RPMI7951 (cell line): ENCODE measurements at places on chromosomes 11 and 22.
A peak's percentile ranks its signal among the peaks of the same experiment; 100 is the strongest.

DNA sequence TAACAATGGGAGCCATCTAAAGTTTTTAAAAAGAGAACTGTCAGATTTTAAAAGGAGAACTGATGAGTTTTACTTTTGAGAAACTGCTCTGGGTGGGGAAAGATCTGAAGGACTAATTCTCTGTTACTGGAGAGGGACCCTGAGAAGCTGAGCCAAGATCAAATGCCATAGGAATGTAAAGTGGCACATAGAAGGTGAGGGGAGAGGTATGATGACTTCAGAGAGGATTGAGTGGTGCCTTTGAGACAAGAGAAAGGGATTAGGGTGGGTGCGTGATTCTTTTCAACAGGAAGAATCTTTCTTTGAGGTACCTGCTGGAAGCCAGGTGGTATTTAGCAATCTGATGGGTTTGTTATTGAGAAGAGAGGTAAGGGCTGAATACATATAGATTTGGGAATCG, 9.0 kb downstream of the CRKL start:
- no peak for DNase-seq

DNA sequence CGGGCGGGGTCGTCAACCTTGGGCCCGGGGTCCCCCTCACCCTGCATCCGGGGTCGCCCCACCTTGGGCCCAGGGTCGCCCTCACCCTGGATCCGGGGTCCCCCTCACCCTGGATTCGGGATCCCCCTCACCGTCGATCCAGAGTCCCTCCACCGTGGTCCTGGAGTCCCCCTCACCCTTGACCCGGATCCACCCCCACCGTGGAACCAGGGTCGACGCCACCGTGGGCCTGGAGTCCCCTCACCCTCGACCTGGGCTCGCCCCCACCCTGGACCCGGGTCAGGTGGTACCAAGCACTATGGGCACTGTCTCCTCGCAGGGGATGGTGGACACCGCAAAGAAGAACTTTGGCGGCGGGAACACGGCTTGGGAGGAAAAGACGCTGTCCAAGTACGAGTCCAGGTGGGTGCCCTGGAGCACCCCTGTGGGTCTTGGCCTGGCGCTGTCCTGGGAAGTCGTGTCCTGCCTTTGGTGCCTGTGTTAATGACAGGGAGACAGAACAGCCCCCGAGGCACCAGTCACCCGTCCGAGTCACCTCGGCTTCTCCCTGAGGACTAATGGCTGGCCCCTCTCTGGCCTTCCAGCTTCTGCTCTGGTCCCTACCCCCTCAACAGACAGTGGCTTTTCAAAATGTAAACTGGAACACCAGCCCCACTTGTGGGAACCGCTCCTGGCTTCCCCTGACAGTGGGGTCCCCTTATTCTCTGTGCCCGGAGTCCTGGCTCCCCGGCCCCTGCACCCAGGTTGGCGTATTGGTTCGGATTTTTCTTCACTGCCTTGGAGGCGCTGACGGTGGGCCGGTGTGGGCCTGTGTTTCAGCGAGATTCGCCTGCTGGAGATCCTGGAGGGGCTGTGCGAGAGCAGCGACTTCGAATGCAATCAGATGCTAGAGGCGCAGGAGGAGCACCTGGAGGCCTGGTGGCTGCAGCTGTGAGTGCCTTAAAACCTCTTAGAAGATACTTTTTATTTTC, 762 bp downstream of the CRELD2 start:
- no peak for DNase-seq

DNA sequence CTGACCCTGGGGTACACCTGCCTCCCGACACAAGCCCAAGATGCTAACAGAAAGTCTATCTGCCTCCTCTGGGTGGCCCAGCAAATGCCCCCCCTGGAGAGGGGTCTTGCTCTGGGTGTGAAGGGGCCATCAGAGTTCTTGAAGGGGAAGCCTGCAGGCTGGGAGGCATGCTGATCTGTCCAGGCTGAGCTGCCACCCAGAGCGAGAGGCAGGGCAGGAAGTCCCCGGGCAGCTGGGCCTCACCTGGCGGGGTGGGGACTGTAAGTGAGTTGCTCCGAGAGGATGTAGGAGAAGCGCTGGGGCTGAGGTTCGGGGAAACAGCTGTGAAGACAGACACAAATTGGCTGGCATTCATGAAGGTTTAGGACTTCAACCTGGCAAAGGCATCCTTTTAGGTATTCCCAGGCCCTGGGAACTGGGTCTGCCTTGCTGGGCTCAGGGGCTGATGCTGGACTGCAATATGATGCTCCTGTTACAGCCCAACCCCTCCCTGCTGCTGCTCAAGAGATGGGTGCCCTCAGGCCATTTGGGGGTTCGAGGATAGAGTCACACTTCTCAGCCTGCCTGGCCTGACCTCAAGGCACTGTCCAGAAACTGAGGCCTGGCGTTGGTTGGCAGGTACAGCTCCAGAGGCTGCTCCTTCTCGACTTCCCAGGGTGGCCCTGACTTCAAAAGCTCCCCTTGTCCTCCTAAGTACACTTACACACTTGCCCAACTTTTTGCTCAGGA, 60.2 kb upstream of the LYVE1 start:
- DNase-seq, result no peak

GRCh38 chr11:130100381-130101095, 30.8 kb downstream of the APLP2 start:
- DNase-seq, result no peak

DNA sequence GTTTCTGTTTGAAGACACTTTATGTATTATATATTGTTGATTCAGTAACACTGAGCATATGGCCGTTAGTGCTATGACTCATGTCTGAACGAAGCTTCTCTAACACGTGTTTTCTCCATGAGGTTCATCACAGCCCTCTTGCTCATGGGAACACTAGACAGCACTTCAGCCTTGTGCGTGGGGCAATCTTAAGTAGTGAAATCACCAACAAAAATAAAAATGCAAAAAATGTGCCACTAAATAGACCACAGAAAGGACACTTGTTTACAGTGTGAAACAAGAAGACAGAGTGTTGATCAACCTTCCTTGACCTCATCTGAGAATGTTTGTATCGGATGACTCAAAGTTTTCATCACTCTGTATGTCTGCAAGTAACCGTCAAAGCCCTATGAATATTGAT, 94.5 kb downstream of the FDX1 start:
- DNase-seq, result peak; percentile 26

- no peak for DNase-seq
Observed at GRCh38 chr11:7428196-7428595, 57.1 kb upstream of the OLFML1 start.

- peak; percentile 82 for DNase-seq
Observed at GRCh38 chr11:123429336-123429735, 733 bp upstream of the GRAMD1B start.

DNA sequence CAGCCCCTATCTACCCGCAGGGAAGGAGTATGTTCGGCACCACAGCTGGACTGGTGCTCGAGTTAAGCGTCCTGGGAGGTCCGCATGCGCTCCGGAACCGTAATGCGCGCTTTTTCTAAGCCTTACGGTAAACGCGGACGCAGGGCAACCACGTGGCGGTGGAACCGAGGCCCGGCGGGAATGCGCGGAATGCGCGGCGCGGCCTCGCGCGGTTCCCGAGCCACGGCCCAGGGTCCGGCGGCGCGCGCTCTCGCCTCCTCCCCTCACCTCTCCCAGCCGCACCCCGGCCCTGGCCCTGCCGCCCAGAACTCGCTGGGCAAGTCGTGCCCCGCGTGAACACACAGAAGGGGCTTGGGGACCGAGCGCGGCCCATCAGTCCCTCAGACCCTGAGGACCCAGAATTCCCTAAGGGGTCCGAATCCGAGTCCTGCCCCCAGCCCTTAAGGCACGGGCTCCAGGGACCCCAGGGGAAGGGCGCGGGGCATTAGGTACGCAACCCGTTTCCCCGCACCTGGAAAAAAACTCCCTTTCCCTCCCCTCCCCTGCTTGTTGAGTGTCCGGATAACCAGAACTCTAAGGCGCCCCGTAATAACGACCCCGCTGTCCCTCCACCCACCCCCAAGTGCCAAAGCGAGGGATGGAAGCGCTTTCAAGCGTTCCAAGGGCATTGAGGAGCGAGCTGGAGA, 4.3 kb upstream of the CCND1 start:
- DNase-seq, result peak; percentile 91

- no peak for DNase-seq
Observed at GRCh38 chr11:70577258-70577603, 178.9 kb downstream of the CTTN start.

GRCh38 chr22:32736746-32737145, 64.8 kb upstream of the TIMP3 start:
- no peak for DNase-seq
